Muscle of leg (tissue), 16 donors: ENCODE measurements at places on chromosomes 3 and 15. TPM values are rescaled to one million over a fixed set of nuclear protein-coding genes. Genes with fewer than 3 reads are reported as not detected.

GRCh38 chr3:278300-279064, 81.9 kb downstream of the CHL1 start:
- peak; percentile 53 for DNase-seq

- DNase-seq: no peak
Measured at GRCh38 chr15:85374831-85375230, 5.6 kb upstream of the AKAP13 start.

GRCh38 chr3:184531626-184532280, 29.8 kb upstream of the EPHB3 start:
- peak; percentile 24 for DNase-seq

GRCh38 chr3:65950340-65951326, 88.1 kb downstream of the MAGI1 start:
- no peak for DNase-seq

- DNase-seq: peak; percentile 90
Measured at GRCh38 chr15:85504749-85505676, 124.6 kb downstream of the AKAP13 start.

GRCh38 chr3:112002096-112002971, 3.6 kb downstream of the TAGLN3 start:
- DNase-seq: no peak

- DNase-seq: no peak
Measured at GRCh38 chr3:180828723-180829408, 83.6 kb upstream of the FXR1 start.

- DNase-seq: no peak
Measured at GRCh38 chr15:79675982-79676381, 220.8 kb downstream of the MTHFS start.

GRCh38 chr3:95899494-95899893, 914.9 kb upstream of the EPHA6 start:
- no peak for DNase-seq

GRCh38 chr3:156150434-156151066, 30.2 kb downstream of the KCNAB1 start:
- DNase-seq: peak; percentile 85

DNA sequence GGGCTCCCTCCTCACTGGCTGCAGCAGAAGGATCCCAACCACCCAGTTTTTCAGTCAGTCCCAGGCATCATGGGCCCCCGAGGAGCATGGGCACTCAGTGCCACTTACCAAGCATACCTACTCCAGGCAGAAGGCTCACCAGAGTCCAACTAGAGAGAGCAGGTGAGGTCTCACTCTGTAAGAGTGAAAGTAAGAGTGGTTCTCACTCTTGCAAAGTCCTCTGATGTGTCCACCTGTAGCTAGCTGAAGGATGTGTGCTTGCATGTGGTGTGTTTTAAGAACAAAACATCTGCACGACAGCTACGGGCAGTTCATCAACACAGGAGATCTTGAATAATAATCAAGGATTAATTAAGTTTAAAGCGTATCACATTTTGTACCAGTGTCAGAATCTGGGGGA, 49.7 kb downstream of the CCK start:
- no peak for DNase-seq

- no peak for DNase-seq
Measured at GRCh38 chr15:76337059-76337695, 604 bp downstream of the ISL2 start.

GRCh38 chr3:111949712-111950111, 29.1 kb upstream of the ABHD10 start:
- DNase-seq: no peak

- DNase-seq: peak; percentile 51
Measured at GRCh38 chr3:111723293-111724215, 128.4 kb upstream of the ZBED2 start.

STRIT1 gene
- 15.3 TPM for total RNA-seq

KLHL40 gene
- 114 TPM for total RNA-seq

FBXO40 gene
- total RNA-seq: 2.4 TPM

CPA3 gene
- total RNA-seq: 3.1 TPM

CIDEC gene
- total RNA-seq: 0.13 TPM
